ENCODE measurements at places on chromosomes 3 and 15.
A peak's percentile ranks its signal among the peaks of the same experiment; 100 is the strongest.

DNA sequence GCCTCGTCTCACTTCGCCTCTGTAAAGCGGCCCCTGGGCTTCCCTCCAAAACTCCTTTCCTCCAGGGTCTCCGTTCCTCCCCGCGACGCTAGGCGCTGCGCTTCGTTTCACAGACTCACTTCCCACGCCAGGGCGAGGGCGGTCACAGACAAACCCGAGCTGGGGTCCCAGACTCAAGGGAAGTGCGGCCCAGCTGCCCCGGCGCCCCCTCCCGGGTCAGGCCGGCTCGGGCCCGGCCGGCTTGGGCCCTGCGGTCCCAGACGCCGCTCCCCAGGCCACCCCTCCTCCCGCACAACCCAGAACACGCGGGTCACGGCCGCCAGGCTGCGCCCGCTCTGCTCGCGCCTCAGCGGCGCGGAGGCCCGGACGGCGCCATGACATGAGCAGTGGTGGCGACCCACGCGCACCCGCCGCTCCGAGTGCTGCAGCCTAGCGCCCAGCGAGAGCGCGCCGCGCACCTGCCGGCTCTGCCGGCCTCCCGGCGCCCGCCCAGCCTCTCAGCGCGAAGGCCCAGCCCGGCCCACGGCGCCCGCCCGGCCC, 547 bp downstream of the NUP210 start:
- no peak for DNase-seq

- no peak for DNase-seq
These were observed 78.6 kb upstream of the TSEN2 start for GRCh38 chr3:12405432-12406272.

DNA sequence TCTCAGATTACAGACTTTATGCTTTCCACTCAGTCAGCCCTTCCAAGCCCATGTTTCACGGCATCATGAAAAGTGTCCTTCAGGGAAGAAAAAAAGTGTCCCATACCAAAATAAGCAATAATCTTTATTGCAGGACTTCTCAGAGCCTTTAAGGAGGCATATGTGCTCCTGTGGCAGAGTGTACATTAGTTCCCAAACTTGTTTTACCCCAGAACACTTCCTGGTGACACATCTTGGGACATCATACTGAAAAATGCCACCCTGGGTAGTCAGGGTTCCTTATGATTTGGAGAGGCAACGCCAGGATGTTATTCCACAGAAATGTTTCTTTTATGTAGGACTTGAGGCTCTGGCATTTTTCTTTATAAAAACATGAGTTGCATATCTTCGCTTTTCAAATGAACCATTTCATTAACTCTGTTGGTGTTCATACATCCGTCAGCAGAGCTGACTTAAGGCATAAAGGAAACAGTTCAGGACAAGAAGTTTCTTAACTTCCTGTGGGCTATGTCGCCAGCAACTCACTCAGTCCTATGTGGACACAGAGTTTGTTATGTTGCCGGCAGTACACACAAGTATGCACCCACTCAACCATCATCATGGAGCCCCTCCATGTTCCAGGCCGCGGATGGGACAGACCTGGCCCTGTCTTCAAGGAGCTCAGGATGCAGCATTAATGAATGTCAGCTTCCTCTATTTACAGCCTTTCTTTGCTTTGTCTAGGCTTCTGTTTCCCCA, 63.8 kb downstream of the CASR start:
- no peak for DNase-seq

- DNase-seq, result no peak
These were observed 81.7 kb upstream of the DPH6 start for GRCh38 chr15:35627696-35628095.

- DNase-seq, result no peak
These were observed 58.5 kb downstream of the NEK10 start for GRCh38 chr3:27310688-27311087.

- no peak for DNase-seq
These were observed 54.9 kb downstream of the IGF1R start for GRCh38 chr15:98703126-98703685.

DNA sequence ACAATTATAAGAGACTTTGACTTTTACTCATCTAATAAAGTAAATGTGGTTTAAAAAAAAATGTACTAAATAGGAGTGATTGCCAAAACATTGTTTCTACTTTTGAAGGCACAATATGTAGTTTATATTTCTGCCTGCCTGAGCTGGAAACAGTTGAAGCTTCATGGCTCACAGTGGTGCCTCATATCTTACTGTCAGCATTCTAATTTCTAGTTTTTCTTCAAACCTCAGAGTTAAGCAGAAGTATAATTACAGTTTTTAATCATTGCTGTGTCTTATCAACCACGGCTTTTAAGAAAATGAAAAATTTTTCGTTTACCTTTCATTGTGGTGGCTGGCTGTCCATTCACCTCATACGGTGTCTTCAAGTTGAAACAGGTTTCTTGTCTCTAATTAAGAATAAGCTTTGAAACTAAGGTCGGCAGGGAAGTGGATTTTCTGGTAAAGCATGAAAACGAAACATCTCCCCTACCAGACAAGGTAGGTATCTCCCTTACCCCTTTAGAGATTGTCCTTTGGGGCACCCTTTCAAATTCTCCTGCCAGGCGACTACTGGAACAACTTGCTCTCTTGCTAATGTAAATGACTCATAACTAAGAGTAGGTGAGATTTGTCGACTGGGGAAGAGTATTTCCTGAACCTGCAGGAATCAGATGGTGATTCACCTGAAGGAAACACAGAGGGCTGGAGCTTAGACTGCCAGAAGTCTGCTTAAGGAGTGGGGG, at the start of gene GPR87:
TSS of gene GPR87 (minus strand) at position 554 of the 725 bp plus-strand sequence. CDS start 16,720 bp downstream, outside the sequence.
- DNase-seq, result no peak

DNA sequence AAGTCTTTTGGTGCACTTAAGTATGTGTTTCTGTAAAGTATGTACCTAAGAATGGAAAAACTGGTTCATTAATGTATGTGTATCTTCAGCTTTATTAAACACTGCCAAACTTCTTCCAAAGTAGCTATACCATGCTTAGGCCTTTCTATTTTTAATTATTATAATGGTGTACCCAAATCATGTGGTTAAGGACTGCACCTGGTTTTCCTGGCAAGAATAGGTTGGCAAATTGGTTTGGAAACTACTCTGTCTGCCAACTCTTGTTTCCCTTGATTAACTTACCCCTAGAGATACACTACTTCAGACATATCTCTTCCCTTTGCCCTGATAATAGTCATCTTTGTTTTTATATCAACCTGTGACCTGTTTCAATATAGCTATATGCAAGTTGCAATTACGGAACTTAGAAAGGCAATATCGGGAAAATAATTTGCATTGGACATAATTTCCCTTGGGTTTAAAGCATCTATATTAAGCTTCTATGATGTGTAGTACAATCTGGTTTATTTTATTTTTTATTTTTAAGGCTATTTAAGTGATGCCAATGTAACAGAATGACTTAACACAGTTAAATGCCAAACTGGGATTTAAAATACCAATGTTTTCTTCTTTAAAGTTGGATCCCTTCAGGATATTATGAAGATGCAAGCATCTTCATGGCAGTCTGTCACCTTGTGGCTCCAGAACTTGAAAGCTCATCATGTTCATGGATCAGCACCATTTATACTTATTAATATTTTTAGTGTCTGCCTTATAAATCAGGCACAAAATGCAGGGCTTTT, 40.6 kb upstream of the TMEM108 start:
- no peak for DNase-seq

GRCh38 chr3:127320529-127321121, 32.8 kb upstream of the PRR20G start:
- no peak for DNase-seq

GRCh38 chr3:52052831-52053306, 3.5 kb downstream of the DUSP7 start:
- DNase-seq, result peak; percentile 51

GRCh38 chr15:66089509-66089908, 164.0 kb downstream of the MEGF11 start:
- no peak for DNase-seq
